ENCODE measurements at places on chromosomes 1 and 21.

DNA sequence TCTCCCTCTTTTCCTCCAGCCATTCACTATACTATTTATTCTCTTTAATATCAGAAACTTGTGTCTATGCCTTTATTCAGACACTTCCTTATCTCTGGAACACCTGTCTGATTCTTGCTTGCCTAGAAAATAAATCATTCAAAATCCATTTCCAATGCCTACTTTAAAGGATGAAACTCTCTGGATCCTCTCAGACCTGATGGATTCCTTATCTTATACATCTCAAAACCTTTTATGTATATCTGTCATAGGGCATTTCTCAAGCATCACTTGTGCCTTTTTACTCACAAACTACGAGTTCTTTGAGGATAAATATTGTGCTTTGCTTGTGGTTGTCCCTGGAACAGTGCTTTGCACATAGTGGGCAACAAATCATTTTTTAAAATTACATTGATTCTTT lies 3.8 kb upstream of the ATP6V1G3 start:
- DNase-seq = no peak

DNA sequence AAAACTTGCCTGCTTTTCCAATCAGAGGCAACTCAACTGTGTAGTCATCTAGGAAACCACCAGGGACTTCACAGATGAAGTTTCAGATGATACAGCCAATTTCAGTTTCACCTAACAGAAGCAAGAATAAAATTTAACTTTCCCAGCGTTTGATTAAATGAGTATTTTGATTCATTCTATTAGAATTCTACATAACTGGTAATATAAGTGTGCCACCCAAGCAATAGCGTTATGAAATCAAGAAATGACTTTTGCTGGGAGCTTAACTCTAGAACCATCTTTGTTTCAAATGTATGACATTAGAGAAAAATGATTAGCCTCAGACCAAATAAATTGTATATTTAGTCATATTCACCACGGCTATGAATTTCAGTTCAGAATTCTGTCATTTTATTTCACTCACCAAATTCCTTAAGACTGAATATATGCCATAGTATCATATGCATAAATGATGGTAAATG lies 239.3 kb downstream of the NRIP1 start:
- DNase-seq = no peak

- no peak for DNase-seq
Observed at GRCh38 chr1:154351363-154352068, 26.2 kb downstream of the ATP8B2 start.

GRCh38 chr21:24289539-24289938 lies 1317.7 kb downstream of the MRPL39 start:
- no peak for DNase-seq

DNA sequence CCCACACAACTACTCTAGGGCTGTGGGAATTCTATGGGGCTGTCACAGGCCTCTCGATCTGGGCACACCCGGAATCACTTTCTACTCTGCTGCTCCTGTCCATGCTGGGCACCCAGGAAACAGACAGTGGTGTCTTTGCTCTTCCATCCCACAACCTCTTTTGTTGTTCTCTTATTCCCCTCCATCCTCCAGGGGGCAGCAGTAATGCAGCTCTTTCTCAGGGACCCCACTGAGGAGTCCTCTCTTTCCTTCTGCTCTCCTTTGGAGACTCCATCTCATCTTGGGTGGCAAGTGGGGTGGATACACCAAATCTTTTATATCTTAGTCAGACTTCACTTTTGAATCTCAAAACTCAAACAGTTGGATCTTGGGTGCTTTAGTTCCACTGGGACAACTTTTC lies 206.3 kb downstream of the HS2ST1 start:
- DNase-seq = no peak

DNA sequence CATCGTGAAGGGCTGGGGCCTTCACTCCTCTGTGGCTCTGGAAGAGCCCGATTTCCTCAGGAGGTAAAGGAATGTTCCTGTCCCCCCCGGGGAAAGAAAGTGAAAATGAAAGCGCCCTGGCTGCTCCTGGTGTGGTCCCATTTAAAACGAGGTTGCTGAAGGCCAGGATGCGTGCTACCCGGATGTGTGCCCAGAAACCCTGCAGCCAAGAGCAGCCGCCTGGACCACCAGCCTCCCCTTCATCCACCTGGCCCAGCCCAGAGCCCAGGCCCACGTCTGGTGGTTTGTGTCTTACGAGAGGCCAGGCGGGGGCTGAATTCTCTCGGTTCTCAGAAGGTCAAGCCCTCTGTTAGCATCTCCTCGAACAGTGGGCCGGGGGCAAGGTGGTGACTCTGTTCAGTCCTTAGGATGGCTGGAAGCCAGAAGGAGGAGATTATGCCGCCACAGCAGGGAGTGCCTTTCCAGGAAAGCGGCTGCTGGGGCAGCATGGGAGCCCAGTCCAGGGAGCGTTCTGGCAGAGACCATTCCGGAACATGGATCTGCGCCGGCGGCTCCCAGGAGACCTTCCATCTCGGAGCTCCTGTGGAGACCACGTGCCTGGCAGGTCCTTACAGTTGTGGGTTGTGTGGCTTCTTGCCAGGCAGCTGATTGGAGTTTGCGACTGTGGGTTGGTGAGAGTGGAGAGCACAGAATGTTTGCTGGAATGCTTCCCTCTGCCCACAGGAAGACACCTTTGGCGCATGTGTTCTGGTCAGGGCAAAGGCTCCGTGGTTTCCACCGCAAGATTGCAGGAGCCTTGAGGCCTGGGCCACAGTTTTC lies 1.4 kb downstream of the GUK1 start:
- DNase-seq = no peak

- peak; percentile 26 for DNase-seq
Observed at GRCh38 chr1:228515200-228515834, 28.1 kb downstream of the RNF187 start.

DNA sequence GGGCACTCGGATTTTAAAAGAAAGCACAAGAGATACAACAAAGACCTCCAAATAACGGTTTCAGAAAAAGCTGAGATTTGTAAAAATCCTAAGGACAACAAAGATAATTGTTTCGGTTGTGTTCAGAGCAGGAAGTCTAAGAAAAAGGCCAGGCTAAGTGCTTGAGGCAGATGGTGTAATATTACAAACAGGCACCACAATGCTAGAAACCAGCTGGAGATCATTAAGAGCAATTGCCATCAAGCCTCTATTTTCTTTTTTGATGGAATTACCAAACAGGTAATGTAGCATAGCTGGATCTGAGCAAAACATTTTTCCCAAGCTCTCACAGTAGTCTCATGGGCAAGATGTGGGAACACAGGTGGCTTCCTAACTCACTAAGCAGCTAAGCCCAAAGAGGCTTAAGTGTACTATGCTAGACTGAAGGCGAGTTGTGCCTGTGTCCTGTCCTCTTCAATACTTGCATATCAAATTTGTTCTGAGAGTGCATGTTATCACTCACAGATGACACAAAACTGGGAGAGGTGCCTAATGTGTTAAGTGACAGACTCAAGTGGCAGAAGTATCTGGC lies 161.6 kb downstream of the GLUL start:
- DNase-seq = peak; percentile 26

DNA sequence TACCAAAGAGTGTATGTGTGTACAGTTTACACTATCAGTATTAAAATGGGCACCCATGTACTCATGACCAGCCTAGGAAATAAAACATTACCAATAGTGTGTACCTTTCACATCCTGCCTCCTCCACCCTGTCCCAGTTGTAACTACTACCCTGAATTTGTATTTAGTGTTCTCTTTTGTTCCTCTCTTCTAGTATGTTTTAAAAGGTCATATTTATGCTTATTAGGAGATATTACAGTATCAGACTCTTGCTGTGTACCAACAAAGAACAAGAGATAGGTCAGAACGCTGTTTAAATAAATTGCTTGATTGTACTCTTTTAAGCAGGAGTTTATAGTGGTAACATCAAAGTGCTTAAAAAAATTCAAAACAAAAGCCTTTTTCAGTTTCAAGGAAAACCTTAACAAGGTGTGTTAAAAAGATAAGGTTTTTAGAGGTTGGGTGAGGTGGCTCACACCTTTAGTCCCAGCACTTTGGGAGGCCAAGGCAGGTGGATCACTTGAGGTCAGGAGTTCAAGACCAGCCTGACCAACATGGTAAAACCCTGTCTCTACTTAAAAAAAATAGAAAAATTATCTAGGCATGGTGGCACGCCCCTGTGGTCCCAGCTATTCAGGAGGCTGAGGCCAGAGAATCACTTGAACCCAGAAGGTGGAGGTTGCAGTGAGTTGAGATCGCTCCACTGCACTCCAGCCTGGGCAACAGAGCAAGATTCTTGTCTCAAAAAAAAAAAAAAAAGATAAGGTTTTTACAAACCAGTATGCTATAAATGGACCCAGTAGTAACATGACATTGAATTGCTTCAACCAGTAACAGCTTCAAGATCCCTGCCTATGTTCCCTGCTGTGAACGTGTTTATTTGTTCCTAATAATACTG lies 35.9 kb downstream of the MPZL1 start:
- no peak for DNase-seq

DNA sequence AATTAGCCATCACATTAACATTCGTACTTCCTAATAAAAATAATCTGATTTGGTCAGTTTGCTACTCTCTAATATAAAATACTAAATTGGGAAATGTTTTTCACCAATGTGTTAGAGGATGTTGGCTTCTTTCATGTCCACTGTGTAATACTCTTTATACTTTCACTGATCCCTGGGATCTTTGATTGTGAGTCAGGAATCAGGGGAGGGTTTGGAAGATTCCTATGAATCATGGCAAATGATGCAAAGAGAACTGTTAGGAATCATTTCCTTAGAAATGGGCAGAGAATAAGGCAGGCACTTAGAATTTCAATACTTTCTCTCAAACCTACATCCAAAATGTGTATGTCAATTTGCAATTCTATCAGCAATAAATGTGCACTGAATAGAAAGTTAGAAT lies 31.0 kb downstream of the KRTAP24-1 start:
- no peak for DNase-seq

DNA sequence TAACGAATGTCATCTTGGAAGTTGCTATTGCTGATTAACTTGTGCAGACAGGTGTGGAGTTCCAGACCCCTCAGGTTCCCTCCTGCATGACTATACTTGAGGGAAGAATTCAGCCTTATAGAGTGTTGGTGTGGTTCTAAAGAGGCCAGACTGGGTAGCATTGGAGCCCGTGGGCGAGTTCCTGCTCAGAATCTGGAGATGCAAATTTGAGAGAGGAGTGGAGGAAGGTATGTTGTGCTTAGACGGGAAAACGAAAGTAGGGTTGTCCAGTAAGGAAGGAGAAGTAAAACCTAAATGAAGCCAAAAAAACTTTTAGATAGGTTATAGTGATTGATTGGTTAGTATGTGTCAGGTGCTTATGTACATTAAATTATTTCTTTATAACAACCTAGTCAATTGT lies 79.2 kb downstream of the ZNF326 start:
- DNase-seq = no peak

GRCh38 chr1:234201600-234201999 lies 171.7 kb upstream of the COA6 start:
- DNase-seq = no peak

DNA sequence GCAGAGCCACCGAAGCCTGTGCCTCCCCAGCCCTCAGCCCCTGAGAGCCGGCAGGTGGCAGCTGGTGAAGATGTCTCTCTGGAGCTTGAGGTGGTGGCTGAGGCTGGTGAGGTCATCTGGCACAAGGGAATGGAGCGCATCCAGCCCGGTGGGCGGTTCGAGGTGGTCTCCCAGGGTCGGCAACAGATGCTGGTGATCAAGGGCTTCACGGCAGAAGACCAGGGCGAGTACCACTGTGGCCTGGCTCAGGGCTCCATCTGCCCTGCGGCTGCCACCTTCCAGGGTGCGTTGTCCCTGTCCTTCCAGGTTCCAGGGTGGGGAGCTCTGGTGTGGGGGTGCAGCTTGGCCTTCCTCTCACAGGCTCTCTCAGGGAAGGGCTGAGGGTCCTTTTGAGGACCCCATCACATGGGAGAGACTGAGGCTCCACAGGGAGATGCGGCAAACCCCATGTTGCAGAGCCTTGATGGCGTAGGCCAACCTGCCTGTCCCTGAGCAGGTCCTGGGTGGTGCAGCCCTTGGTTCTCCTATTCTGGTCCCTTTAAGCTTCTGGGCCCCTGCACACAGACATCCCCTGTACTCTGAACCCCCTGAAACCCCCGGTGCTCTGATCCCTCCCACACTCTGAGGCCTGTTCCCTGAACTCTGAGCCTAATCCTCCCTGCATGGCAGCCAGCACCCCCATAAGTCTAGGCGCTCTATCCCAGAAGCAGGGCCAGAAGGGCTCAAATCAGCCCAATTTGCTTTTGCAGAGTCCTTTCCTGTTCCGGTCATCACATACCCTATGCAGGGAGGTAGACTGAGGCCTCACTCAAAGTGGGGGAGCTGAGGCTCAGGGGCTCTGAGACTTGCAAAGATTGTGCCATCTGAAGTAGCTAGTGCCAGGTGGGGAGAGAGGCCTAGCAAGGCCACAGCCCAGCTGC lies 88.5 kb downstream of the TRIM11 start:
- no peak for DNase-seq

DNA sequence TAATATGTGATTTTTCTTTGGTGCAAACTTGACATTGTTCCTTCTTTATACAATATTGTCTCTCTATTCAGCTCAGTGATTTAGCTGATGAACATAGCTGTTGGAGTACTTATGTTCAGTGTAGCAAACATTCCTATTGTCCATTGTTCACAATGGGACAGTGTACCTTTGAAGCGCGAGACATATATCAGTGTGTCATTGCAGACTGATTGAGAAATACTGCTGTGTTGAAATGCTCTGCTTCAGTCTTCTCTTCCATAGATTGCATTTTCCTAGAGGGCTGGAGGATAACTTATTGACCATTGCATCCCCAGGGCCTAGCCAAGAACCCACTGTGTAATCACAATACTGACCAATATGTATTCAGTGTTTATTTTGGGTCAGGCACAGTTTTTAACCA lies 46.5 kb downstream of the HLX start:
- DNase-seq = no peak

GRCh38 chr1:160021376-160022074 lies 10.3 kb downstream of the PIGM start:
- DNase-seq = no peak

- no peak for DNase-seq
Observed at GRCh38 chr1:30378003-30378596, 345.3 kb downstream of the MATN1 start.

DNA sequence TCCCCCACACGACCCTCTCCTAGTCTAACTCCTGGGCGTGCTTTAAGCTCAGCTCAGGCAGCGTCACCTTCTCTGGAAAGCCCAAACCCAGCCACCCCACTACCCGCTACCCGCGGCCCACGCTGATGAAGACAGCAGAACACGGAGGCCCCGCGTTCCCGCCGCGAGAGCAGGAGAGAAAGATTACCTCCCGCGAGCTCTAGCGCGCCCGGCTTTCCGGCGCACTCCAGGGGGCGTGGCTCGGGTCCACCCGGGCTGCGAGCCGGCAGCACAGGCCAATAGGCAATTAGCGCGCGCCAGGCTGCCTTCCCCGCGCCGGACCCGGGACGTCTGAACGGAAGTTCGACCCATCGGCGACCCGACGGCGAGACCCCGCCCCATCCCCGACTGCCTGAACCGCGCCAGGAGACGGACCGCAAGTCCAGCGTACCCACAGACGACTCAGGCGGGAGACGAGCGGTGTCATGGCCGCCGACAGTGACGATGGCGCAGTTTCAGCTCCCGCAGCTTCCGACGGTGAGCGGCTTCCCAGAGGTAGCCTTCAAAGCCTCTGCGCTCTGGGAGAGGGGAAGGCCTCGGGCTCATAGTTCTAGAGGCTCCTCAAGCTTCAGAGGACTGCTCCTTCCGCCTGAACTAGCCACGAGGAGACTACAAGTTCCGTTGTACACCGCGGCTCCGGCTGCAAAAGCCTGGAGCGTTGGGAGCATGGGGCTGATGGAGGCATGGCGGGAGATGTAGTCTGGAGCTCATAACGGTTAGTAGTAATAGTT lies at the start of the genes MUTYH and TOE1:
Gene MUTYH (minus strand): TSS at position 652 of the 770 bp plus-strand sequence. CDS start 5,935 bp downstream, outside the sequence.
Gene TOE1 (plus strand): TSS at position 382 of the 770 bp plus-strand sequence. CDS start 83 bp downstream, at position 465.
- peak; percentile 82 for DNase-seq

Measured in amniotic stem cell (primary cell).